ENCODE measurements at places on chromosomes 2 and 18.

- no peak for DNase-seq
These were observed 516.7 kb downstream of the LRRTM4 start for GRCh38 chr2:77005522-77005921.

DNA sequence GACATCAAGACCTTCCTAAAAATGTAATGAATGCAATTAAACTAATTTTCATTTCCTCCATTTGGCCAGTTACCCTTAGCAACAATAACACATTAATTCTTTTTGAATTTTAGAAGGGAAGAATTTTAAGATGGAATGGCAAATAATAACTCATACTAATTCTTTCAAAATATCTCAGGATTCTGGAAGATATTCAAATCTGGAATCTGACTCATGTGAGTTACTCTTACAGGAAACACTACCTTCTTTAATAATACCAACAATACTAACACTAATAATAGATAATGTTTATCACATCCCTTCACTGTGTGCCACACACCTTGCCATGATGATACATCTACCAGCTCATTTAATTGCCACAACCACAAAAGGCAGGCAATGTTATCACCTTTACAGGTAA is 46.4 kb downstream of the ZNF521 start:
- DNase-seq: no peak

GRCh38 chr18:78238404-78239089 is 741.1 kb upstream of the SALL3 start:
- DNase-seq: no peak

GRCh38 chr2:3128786-3129185 is 248.8 kb downstream of the EIPR1 start:
- DNase-seq: no peak

DNA sequence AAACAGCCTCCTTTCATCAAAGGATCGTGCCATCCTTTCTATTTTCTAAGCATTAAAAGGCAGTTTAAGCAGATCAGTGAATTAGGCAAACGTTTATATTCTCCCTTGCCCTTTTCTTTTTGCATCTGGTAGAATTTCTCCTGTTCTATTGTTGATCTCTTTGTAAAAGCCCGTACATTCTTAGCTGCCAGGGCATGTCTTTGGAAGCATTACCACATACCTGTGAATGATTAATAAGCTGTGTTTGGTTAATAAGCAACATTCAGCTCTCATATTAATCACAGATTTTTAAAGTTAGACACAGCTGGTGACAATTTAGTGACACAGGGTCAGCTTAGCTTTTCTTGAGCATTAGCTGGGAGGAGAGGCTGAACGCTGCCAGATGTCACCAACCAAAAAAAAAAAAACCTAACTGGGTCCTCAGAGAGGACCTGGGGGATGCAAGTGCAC is 33.8 kb upstream of the CYP1B1 start:
- no peak for DNase-seq

GRCh38 chr2:222594679-222595078 is 61.2 kb downstream of the FARSB start:
- no peak for DNase-seq

GRCh38 chr2:44456946-44457345 is 95.2 kb downstream of the CAMKMT start:
- no peak for DNase-seq

- no peak for DNase-seq
These were observed 110.8 kb upstream of the CDC42EP3 start for GRCh38 chr2:37782155-37782673.

- DNase-seq: no peak
These were observed 167.1 kb downstream of the SLC8A1 start for GRCh38 chr2:40284797-40285196.

DNA sequence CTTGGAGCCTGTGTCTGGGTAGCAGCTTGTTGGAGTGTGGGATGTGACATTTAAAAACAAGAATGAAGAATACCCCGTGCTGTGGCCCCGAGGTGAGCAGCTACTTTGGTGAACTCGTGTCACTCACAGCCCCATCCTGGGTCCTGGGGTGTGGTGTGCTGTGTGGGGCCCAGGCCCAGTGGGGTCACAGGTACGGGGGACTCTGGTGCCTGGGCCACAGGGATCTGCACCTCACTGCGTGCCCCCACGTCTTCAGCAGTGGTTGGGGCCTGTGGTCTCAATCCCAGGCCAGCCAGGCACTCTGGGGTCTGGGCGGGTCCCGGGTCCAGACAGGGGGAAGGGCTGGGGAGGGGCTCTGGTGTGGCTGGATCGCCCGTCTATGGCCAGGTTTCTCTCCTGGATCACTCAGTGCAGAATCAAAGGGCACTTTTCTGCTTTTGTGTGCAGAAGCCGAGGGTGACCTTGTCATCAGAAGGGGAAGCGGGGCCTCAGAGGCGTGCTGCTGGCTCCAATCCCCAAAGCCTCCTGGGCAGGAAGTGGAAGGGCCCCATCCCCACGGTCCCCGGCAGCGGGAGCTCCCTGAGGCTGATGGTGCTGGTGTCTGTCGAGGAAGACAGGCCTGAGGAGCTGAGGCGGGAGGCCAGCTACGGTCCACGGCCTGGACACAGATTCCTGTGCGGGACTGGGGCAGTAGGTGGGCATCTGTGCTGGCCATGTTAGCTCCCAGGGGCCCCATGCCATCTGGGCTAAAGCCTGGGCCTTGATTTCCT is 1.4 kb downstream of the GPR35 start:
- no peak for DNase-seq

All from stimulated activated CD8-positive, alpha-beta memory T cell treated with anti-CD3 and anti-CD28 coated beads, Interleukin-12 subunit alpha, Interleukin-12 subunit beta, amount 100 ng/mL, for 1 hour (primary cell).